ENCODE measurements at places on chromosomes 12 and 14. TPM values are rescaled to one million over a fixed set of nuclear protein-coding genes. Genes with fewer than 3 reads are reported as not detected.
A peak's percentile ranks its signal among the peaks of the same experiment; 100 is the strongest.

GRCh38 chr12:12779529-12779928 lies 5.9 kb upstream of the APOLD1 start:
- no peaks in the 10 kb centered on the region for H3K36me3 ChIP-seq
- H3K4me3 ChIP-seq = no peak overlapping the region
- H3K27ac ChIP-seq = no peak overlapping the region

- no peak for DNase-seq
- H3K4me3 ChIP-seq = no peak overlapping the region
- H3K36me3 ChIP-seq = no peaks in the 10 kb centered on the region
- no peaks in the 10 kb centered on the region for H3K27me3 ChIP-seq
- no peak overlapping the region for H3K27ac ChIP-seq
Observed at GRCh38 chr12:2250797-2251196, 198.0 kb downstream of the CACNA1C start.

Gene PSME1
- total RNA-seq = 122 TPM

DNA sequence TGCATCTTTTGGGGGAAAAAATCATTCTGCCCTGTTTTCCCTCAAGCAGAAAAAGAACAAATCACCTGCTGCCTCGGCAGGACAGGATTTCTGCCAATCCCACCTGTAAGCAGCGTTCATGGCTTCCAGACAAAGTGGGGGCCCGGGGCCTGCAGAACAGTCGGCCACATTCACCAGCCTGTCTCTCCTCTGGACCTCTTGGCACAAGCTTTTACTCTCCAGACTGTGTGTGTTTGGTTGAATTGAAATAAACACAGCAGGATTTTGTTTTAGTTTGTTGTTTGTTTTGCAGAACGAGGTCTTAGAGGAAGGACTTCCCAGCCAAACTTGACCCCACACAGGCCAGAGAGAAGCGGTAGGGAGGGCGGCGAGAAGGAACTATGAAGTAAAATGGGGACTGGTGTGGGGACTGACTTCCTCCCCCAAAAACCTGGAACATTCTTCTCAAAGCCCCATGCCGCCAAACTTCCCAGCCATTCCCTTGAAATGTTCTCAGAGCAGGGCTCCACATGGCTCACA lies 41.7 kb upstream of the FOS start:
- H3K36me3 ChIP-seq = no peaks in the 10 kb centered on the region
- H3K4me3 ChIP-seq = no peak overlapping the region
- no peaks in the 10 kb centered on the region for H3K27me3 ChIP-seq
- H3K4me1 ChIP-seq = peaks cover 39% of the 10 kb centered on the region
- no peak for DNase-seq
- peak overlapping the region; percentile 88 for H3K27ac ChIP-seq

Gene B4GALNT3
- 1.5 TPM for total RNA-seq

DNA sequence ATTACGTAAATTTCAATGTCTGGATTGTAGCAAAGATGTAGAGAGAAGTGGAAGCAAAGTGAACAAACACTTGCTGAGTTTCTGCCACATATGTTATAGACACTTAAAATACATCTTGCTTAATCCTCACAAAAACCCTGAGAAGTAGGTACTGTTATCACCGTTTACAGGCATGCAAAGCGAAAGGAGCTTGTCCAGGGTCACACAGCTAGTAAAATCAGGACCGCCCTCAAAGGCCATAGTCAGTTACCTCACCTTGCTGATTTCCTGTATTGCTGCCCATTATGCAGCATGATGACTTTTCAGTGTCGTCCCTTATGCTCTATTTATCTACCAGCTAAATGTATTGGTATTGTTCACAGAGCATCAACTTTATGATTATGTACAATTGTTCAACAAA lies 39.8 kb downstream of the TRHDE start:
- no peak for DNase-seq
- no peaks in the 10 kb centered on the region for H3K27me3 ChIP-seq
- H3K27ac ChIP-seq = no peak overlapping the region
- no peaks in the 10 kb centered on the region for H3K36me3 ChIP-seq
- H3K4me3 ChIP-seq = no peak overlapping the region

Gene MMP14
- 18.5 TPM for total RNA-seq

DNA sequence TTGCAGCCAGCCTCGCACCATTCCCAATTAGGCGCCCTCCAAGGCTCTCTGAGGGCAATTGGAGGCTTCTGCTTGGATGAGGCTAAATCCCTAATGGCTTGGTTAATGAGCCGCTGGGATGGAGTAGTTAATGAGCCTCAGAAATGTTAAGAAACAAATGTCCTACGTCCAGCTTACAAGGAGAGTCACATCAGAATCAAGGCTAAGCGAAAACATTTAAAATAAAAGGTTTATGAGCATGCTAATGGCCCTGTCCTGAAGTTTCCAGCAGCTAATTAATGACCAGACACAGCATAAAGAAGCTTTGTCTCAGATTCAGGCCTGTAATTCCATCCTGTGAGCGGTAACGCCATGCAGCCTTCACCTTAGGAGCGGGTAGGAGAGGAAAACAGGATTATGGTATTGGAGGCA lies 200.7 kb upstream of the BCL2L14 start:
- H3K4me1 ChIP-seq = no peaks in the 10 kb centered on the region
- peaks cover 30% of the 10 kb centered on the region for H3K36me3 ChIP-seq
- no peak overlapping the region for H3K27ac ChIP-seq
- H3K4me3 ChIP-seq = no peak overlapping the region

DNA sequence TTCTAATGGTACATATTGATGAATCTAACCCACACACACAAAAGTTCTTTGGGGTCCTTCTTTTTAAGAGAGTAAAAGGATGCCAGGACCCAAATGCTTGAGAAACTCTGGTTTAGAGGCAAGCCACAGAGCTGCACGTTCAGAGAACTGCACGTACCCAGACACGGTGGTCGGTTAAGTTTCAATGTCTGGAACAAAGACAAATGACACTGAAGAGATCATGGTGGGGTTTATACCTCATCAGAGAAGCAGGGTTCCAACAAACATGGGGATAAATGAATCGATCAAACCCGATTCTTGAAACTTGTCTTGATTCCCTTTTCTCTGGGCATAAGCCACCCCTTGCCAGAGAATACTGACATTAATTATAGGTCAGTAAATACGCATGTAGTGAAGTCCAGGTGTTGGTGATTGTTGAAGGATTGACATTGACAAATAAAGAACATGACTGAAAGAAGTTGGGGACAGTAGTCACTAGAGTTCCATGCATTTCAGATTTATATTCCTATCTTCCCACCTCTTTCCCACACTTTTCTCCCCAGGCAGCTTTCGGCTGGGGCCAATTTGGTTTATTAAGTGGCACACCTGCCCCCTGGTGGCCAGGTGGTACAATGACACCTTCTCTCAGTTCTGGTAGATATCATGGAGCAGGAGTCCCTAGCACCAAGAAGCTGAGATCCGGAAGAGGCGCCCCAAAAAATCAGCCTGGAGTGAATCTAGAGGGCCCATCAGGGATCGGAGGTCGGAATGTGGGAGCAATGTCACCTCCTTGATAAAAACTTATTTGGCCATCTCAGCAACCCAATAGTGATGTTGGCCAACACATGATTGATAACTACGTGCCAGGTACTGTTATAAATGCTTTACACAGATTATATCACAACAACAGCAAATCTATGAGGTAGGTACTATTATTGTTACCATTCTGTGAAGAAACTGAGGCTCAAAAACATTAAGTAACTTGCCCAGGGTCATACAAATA lies 17.8 kb upstream of the HDAC7 start:
- H3K4me3 ChIP-seq = no peak overlapping the region
- H3K4me1 ChIP-seq = peaks cover 29% of the 10 kb centered on the region
- H3K36me3 ChIP-seq = no peaks in the 10 kb centered on the region
- H3K27me3 ChIP-seq = no peaks in the 10 kb centered on the region
- H3K27ac ChIP-seq = no peak overlapping the region

Gene EPYC
- not detected for total RNA-seq

Gene GNB3
- total RNA-seq = 0.69 TPM

DNA sequence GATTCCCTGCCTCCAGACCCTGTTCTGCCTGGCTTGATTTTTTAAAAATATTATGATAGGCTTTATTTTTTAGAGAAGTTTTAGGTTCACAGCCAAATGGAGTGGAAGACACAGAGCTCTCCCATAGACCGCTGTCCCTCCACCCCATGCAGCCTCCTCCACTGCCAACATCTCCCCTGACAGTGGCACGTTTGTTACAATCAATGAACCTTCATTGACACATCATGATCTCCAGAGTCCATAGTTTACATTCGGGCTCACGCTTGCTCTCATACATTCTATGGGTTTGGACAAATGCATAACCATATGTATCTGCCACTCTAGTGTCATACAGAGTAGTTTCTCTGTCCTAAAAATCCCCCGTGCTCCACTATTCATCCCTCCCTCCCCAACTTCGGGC lies 15.9 kb upstream of the PPP1R13B start:
- DNase-seq = no peak
- H3K27me3 ChIP-seq = no peaks in the 10 kb centered on the region
- H3K36me3 ChIP-seq = no peaks in the 10 kb centered on the region
- H3K4me1 ChIP-seq = no peaks in the 10 kb centered on the region
- H3K4me3 ChIP-seq = no peak overlapping the region
